ENCODE measurements at places on chromosomes 4 and X.

DNA sequence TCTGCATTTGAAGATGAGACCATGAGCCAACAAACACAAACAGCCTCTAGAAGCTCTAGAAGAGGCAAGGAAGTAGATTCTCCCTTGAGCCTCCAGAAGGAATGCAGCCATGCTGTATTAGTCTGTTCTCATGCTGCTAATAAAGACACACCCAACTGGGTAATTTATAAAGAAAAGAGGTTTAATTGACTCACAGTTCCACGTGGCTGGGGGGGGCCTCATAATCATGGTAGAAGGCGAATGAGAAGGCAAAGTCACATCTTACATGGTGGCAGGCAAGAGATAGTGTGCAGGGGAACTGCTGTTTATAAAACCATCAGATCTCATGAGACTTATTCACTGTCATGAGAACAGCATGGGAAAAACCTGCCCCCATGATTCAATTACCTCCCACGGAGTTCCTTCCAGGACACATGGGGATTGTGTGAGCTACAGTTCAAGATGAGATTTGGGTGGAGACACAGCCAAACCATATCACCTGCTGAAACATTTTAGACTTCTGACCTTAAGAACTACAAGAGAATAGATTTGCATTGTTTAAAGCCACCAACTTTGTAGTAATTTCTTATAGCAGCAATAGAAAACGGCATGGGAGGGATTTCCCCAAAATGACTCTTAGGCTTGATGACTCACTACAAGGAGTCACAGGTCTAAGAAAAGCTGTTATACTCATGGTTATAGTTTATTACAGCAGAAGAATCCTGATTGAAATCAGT is 284.4 kb upstream of the SFRP2 start:
- DNase-seq, result no peak

DNA sequence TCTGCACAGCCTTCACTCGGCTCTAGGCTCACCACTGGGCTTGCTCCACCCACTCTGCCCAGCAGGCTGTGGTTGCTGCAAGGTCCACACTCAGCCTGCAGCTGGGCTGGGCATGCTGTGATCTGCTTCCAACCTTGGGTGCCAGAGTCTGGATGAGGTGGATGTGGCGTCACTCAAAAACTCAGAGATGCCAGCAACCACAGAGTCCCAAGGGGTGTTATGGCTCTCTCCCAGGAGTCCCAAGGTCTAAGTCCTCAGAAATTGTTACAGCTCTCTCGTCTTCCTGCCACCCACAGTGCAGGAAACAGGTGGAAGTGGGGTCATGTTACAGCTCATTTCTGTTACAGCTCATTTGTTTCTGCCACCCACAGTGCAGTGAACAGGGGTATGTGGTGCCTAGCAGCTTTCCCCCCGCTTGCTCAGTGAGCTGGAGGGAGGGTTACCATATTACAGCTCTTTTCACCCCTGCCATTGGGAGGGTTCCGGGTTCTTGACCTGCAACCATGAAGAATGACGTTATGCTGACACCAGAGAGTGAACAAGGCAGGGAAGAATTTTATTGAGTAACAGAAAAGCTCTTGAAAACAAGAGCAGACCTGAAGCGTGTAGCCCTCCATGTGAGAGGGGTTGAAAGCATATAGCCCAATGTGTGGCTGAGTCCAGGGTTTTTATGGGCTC is 893.9 kb downstream of the PCDH7 start:
- no peak for DNase-seq

GRCh38 chrX:37594755-37595382 is 23.4 kb downstream of the LANCL3 start:
- DNase-seq, result peak; percentile 2

DNA sequence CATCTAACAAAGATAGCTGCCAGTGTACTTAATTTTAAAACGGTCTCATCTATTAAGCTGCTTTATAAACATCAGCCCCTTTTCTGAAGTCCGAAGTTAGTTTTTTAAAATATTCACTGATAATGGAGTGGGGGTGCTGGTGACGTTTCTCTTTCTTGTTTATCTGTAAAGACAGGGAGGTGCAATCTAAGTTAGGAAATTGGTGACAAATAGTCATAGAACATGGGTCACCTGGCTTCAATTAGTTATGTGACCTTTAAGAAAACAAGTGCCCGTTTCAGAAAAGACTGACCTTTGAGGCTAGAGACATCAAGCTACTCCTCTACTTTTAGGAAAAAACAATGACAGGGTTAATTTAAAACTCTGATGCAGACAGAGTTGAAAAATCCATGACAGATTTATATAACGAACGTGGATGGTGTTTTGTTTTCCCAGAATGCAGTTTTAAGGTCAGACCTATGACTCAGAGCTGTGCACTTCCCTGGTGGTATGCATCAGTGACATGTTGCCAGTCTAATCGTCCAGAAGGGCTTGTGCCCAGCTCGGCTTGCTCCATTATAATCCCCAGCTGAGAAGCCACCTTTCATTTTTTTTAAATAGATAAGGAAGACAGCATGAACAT is 38.2 kb downstream of the FHL1 start:
- no peak for DNase-seq

GRCh38 chr4:22237155-22237751 is 278.6 kb downstream of the ADGRA3 start:
- DNase-seq, result no peak

DNA sequence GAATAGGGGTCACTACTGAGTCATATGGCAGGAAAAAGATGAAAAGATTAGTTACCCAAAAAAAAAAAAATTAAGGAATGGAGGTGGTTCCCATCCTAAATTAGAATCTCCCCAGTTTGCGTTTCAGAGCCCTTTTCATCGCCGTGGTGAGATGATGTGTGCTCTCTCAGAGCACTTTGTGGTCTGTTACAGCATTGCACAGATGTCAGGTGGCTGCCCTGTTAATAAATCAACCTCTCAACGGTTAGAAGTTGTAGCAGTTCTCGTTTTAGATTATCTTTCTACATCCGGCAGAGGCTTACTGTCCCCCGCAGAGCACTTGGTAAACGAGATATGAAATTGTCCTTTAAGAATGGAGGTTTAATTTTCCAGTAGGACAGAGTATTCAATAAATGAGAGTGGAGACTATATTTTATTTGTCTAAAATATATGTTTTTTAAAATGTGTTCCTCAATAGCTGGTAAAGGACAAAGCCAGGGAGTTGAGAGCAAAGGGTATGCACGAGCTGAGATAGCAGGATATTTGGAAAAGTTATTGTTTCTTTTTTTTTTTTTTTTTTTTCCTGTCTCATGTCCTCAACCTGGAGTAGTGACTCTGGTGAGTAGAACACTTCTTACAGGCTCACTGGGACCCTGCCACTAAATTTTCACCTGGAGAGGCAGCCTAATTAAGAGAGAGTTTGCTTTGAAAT is 26.9 kb downstream of the AFF1 start:
- DNase-seq, result no peak

GRCh38 chr4:187608001-187608421 is 387.6 kb upstream of the ZFP42 start:
- no peak for DNase-seq

DNA sequence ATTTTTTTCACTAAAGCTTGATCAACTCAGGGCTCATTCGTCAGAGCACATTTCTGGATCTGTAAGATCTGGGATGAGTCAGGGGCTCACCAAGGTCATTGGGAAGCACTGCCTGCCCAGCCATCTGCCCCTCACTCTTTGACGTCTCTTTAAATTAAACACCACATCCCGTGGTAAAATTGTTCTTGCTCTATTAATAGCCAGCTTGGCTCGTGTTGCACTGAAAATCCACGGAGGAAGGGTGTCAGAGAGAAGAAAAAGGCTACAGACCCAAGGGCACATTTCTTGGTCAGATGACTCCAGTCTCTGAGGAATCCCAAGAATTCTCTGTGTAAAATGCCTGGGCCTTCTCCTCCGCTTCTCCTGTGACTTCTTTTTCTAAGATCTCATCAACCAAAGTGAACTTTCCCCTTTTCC is 45.7 kb upstream of the GATB start:
- DNase-seq, result no peak

- no peak for DNase-seq
Measured at GRCh38 chr4:154854362-154854761, 73.3 kb downstream of the RBM46 start.

GRCh38 chr4:141132709-141133145 is 542 bp downstream of the RNF150 start:
- DNase-seq, result no peak

DNA sequence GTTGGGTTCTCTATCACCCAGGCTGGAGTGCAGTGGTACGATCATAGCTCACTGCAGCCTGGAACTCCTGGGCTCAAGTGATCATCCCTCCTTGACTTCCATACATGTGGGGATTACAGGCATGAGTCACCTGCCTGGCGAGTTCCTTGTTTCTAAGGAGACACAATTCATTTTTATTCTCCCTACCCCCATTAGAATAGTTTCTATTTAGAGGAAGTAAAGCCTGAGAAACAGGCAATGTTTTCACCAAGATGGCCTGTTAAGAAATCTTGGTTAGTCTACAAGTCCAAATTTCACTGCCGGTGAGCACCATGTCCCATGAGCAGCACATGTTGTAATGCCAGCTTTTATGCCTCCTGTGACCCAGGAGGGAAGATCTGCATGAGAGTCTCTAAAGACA is 5.7 kb downstream of the CYBB start:
- no peak for DNase-seq

GRCh38 chr4:142824368-142824767 is 21.7 kb downstream of the INPP4B start:
- no peak for DNase-seq

DNA sequence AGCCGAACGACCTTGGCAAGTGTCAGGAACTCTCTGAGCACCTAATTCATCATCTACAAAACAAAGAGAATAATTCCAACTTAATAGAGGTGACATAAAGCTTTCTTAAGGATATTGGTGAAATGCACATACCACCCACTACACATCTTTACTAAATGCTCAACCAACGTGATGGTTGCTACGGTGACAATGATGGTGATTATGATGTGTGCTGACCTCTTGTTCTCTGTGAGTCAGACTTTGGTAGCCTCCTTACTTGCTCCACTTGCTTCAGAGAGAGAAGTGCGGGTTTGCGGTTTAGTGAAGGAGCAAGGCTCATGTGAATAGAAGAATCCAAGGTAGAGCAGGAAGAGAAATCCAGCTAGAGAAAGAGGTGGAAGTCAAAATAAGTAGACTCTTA is 52.8 kb upstream of the CLNK start:
- DNase-seq, result no peak

GRCh38 chr4:182842759-182843390 is 74.3 kb downstream of the DCTD start:
- no peak for DNase-seq

GRCh38 chrX:153600921-153601320 is 2.0 kb upstream of the CCNQ start:
- no peak for DNase-seq

DNA sequence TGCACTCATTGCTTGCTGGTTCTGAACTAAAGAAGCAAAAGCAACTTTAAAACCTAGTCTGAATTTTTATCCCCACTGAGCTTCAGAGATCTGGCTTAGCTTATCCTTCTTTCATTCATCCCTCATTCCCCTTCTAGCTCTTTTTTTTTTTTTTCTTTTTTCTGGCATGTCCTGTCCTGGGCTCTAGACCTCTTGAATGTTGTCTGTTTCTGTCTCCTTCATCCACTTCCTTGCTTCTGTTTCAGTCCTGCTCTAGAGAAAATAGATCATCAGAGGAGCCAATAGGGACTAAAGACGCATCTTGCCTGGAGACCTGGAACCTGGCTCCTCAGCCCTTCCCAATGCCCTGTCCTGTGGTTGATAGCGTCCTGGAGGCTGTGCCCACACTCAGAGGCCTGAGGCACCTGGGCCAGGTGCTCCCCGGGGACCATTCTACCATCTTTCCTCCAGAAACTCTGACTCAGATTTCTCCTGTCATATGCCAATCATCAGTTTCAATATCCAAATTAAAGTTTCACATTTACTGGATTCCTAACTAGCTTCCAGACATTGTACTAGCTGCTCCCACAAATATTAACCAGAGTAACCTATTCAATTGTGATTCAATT is 115.7 kb upstream of the GATB start:
- DNase-seq, result no peak

- DNase-seq, result no peak
Measured at GRCh38 chrX:151821226-151821625, 86.7 kb downstream of the CNGA2 start.

- no peak for DNase-seq
Measured at GRCh38 chr4:59553063-59553720, 1646.9 kb upstream of the ADGRL3 start.

- DNase-seq, result no peak
Measured at GRCh38 chr4:162957521-162958143, 209.1 kb downstream of the NAF1 start.

- no peak for DNase-seq
Measured at GRCh38 chr4:144734522-144734921, 88.6 kb downstream of the HHIP start.

- no peak for DNase-seq
Measured at GRCh38 chr4:139815778-139816601, 150.4 kb downstream of the MGST2 start.

Data from NCI-H1930 (cell line).